ENCODE measurements at places on chromosomes 13 and 19.

- no peak for DNase-seq
Measured at GRCh38 chr19:42032431-42032830, 37.6 kb downstream of the GRIK5 start.

DNA sequence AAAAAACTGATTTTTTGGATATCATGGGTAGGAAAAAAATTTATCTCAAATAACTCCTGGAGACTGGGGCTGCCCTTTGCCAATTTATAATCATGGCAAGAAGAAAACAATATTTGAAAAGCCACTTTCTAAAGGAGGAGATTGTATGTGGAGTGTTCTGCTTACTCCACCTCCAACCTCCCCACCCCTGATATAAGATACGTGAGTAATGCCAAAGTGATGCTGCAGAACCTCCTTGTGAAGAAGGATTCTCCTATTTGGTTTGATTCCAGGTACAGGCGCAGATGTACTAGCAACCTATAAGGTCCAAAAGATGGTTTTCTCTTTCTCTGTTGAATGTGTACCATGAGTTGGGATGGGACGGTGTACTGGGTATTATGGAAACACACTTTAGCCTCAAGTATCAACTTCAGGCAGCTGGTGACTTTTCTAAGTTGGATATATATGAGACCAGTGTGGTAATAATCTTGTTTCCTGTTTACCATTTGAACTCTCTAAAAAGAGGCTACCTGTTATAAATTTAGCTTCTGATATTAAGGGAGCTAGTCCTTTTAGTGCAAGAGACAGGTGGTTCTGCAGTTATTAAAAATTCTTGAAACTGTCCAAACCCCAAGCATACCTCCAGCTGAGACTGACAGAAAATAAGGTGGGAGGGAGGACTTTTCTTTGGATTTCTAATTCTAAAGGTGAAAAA is 724.0 kb upstream of the MIR17HG start:
- DNase-seq: no peak

DNA sequence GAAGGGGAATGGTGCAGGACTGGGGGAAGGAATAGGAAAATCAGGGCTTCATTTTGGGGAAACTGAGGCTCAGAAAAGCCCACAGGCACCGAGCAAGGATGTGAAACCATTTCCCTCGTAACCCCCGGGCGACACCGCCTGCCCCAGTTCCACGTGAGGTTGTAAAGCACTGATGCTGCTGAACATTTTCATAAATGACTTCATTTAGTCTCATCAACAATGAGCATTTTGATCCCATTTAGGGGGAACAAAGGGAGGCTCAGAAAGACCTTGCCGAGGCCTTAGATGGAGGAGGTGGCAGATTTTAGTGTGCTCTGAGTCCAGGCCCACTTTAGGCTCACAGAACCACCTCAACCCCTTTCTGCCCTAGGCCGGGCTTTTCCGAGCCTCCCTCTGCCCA is 20.5 kb upstream of the FBXO27 start:
- no peak for DNase-seq

GRCh38 chr13:27463500-27463899 is 13.1 kb upstream of the MTIF3 start:
- no peak for DNase-seq

GRCh38 chr19:19659646-19660245 is 3.7 kb downstream of the ATP13A1 start:
- DNase-seq: no peak

DNA sequence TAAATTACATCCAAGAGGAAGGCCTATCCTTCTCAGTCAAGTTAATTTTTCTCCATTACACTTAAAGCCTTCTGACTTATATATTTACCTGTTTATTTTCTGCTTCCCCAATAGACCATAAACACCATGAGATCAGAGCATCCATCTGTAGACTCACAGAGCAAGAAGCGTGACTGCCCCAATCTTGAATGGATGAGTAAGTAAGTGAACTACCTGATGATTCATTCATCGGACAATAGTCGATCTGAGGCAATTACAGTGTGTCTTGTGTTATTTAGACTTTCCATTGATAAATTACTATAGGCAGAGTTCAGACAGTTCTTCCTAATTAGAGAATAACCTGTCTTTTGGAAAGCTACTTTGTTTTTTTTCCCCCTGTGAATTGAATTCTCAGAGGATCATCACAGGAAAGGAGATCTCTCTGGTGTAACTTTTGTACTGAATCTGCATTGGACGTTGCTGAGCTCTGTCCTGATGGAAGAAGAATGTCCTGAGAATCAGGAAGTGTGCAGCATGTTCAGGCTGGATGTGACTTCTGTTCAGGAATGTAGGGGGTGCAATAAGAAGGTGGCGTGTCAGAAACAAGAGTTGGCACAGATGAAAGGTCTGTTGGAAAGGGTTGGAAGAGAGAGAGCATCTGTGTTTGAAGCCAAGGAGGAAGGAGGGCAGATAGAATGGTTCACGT is 367.0 kb downstream of the NALCN start:
- no peak for DNase-seq

- no peak for DNase-seq
Measured at GRCh38 chr13:40178130-40178529, 488.3 kb downstream of the FOXO1 start.

DNA sequence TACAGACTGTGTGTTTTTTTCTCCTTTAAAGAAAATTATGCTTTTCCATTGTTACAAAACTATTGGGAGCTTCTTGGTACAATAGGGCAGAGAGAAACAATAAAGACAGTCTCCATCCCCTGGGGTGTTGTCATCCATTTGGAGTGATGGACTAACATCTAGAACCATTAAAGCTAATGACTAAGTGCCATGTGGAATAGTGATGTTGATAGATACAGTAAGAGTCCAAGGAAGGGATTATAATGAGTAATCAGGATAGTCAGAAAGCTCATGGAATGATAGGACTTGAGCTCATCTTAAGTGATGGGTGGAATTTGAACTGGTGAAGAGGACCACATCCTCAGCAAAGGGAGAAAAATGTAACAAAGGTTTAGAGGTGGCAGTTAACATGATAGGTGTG is 24.1 kb upstream of the FRY start:
- no peak for DNase-seq

- no peak for DNase-seq
Measured at GRCh38 chr13:101522607-101523006, 70.1 kb downstream of the ITGBL1 start.

GRCh38 chr13:109789262-109789661 is 2.9 kb upstream of the IRS2 start:
- DNase-seq: no peak

- no peak for DNase-seq
Measured at GRCh38 chr19:42113641-42114348, 18.5 kb downstream of the POU2F2 start.

DNA sequence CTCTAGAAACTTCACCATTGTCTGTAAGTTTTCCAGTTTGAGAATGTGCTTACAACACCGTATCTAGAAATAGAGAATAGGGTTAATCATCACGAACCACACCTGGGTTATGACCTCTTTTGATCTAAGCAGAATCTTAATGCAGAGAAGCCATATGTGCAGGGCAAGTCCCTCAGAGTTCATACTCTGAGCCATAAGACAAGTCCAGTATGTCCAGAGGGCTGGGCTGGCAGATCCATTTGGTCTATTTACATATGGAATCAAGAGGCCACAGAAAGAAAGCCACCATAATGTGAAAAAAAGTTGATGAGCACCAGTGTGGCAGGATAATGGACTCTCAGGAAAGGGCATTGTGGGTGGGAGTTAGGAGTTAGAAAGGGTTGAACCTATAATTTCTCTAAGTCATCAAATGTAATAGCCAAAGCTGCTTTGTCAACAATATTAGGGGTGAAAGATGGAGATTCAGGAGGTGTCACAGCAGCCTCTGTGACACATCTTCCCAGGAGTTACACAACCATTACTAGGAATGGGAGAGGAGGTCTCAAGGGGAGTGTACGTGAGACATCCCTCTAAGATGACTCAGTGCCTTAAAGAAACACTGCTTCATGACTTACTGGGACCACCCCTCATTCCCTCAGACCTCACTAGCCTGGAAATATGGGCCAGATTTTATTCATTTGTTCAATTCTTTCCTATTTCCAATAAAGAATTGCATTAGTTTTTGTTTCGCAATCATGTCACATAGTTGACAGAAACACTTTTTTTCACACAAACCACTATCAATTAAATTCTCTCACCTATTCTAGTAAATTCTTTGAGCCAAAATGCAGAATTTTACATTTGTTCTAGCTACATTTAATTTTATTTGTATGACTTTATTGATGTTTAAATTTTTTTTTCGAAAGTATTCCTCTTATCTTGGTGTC is 30.4 kb upstream of the OLFM4 start:
- no peak for DNase-seq

GRCh38 chr13:48775285-48775684 is 121.6 kb downstream of the CYSLTR2 start:
- DNase-seq: no peak

DNA sequence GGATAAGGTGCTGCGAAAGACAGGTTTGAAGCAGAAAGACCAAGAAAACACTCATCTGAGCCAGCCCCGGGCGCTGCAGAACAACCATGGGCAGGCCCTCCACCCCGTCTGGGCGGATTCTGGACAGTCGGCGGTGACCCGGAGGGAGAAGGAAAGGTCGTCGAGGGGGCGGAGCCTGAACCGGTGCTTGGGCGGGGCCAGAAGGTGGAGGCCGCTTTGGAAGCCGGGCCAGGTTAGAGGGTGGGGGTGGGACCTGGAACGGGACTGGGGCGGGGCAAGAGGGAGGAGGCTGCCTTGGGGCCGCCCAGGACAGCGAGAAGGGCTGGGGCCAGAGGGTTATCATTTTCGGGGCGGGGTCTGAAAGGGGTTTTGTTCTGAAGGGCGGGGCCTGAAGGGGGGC is 5.0 kb upstream of the ZNF765 start:
- DNase-seq: no peak

GRCh38 chr13:79034341-79034740 is 371.7 kb downstream of the RBM26 start:
- no peak for DNase-seq

- peak; percentile 71 for DNase-seq
Measured at GRCh38 chr19:45451131-45451849, 16.5 kb upstream of the FOSB start.

- DNase-seq: no peak
Measured at GRCh38 chr13:43792076-43792881, 5.5 kb upstream of the ENOX1 start.

- DNase-seq: no peak
Measured at GRCh38 chr13:80515296-80515695, 174.4 kb upstream of the SPRY2 start.

DNA sequence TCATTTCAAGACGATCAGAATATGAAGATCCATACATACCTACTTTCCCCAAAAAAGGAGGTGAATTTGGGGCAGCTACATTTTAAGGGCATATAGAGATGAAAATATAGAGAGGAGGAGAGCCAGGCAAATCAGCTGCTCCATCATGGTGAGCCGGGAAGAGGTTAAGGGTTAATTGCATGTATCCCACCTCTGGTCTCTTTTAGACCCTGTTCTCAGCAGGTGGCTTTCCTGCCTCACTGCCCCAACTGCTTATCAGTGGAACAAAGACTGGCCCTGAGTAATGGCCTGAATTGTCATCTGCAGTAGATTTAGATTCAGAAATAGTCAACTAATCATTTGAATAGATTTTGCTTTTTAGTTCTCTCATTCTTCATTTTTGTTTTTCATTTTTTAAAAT is 206.6 kb downstream of the SPRY2 start:
- DNase-seq: no peak

DNA sequence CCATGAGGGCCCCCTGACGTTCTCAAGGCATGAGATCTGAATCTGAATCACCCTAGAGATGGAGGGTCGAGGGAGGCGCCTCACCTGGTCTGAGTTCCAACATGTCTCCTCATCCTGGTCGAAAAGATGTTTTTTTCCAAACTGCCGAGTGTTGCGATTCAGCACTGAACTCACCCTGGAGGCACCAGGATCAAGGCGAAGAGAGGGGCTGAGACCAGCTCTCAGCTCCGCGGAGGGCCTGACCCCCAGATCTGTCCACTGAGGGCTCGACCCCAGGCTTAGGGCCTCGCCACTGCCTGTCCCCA is 555 bp downstream of the NR2C2AP start:
- no peak for DNase-seq

DNA sequence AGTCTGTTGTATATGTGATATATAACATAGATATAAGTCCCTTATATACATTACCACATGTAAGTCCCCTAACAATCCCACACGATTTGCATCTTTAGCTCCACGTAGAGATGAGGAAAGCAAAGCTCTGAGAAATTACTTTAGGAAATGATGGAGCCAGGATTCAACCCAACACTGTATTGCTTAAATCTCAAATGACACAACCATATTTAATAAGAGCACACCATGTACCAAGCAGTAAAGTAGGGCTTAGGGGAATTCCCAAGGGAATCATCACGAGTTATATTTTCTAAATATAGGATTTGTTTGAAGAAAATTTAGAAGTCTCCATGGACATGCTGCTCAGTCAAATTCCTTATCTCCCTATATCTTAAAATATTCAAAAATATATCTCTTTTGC is 61.3 kb upstream of the POMP start:
- no peak for DNase-seq

DNA sequence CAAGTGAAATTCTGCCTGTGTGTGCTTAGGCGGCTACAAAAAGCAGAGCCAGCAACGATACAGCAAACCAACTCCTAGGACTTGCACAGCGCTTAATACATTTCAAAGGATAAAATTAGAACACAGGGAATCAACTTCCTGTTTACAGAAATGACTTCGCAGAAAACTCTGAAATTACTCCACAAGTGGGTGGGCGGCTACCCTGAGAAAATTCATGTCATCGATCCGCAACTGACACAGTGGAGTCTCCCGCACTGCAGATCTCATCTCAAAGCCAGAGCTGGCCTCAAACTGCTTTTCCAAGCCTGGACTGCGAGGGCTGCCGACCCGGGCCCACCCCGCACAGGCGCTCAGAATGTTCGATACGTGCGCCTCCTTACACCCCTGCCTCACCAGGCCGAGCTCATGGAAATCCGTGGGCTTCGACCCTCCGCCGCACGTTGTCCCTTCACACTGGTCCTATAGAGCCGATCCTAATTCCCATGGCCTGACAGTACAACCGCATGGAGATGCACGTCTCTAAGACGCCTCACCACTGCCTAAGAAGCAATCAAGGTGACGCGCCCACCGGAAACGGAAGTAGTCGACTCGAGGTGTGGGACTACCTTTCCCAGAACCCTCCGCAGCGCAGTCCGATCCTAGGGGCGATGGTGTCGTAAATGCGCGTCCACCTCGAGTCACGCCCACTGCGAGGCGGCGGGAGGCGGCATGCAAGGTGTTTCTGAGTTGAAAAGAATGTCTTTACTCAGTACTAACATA is at the start of gene ZNF229:
Gene ZNF229, minus strand, starts transcription at position 557 of the 759 bp plus-strand sequence. CDS start 5,625 bp downstream, outside the sequence.
- DNase-seq: peak; percentile 91

- DNase-seq: no peak
Measured at GRCh38 chr13:52394586-52394985, 11.4 kb downstream of the THSD1 start.
